Right atrium auricular region (tissue), 2 donors: ENCODE measurements at places on chromosomes 11 and 22. TPM values are rescaled to one million over a fixed set of nuclear protein-coding genes. Genes with fewer than 3 reads are reported as not detected.

OR10G6 gene
- not detected for total RNA-seq

MN1 gene
- 14.3 TPM for total RNA-seq

TMEM9B gene
- total RNA-seq = 50.8 TPM

DNA sequence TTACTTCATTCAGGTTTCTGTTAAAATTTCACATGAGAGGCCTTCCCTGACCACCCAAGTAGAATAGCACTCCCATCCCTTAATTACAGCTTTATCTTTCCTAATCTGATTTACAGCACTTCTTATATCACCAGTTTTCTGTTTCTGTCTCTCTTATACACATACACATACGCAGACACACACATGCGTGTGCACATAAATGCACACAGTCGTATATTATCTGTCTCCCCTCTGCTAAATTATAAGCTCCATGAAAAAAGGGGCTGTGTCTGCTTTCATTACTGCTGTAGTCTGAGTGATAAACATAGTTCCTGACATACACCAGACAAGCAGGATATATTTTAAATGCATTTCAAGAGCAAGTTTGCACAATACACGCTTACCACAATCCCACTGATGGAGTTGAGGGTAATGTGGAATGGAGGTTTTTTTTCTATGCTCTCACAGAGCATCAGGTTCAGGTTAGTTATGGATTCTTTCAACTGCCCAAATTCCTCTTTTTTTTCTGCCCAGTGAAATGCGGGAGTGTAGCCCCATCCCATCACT, 13.7 kb upstream of the TOP3B start:
- DNase-seq = no peak
- no peaks in the 10 kb centered on the region for H3K27me3 ChIP-seq

DNA sequence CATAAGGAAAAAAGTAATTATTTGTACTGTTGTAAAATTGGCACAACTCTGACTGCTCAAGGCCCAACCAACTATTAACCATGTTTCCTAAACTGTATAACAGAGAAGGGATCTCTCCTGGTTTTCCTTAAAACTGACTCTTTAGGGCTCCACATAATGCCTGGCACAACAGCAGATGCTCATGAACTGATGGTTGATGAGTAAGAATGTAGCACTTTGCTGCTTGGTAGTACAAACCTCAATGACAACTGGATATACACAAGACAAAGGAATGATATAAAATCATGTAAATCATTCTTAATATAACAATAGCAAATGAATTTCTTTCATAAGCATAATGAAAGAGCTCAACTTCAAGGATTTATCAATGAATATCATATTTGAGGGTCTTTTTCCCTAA, 11.7 kb downstream of the MSANTD2 start:
- H3K36me3 ChIP-seq = no peaks in the 10 kb centered on the region
- DNase-seq = no peak
- H3K27me3 ChIP-seq = no peaks in the 10 kb centered on the region
- no peak overlapping the region for H3K27ac ChIP-seq

GRCh38 chr11:13674799-13675509, 6.5 kb downstream of the FAR1 start:
- H3K4me3 ChIP-seq = no peak overlapping the region
- no peak overlapping the region for H3K27ac ChIP-seq
- H3K27me3 ChIP-seq = no peaks in the 10 kb centered on the region
- peaks cover 34% of the 10 kb centered on the region for H3K4me1 ChIP-seq

DNA sequence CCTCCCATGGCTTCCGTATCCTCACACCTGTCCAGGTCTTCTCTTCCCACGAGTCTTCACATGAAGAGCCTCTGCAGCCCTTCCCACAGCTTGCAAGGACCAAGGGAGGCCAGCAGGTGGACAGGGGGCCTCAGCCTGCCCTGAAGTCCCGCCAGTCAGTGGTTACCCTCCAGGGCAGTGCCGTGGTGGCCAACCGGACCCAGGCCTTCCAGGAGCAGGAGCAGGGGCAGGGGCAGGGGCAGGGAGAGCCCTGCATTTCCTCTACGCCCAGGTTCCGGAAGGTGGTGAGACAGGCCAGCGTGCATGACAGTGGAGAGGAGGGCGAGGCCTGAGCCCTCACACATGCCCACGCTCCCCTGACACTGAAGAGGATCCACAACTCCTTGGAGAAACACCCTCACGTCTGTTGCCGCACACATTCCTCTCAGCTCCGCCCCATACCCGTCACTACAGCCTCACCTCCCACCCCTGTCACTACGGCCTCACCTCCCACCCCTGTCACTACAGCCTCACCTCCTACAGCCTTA, 8.3 kb downstream of the SSH3 start:
- H3K4me1 ChIP-seq = peaks cover 4% of the 10 kb centered on the region
- DNase-seq = no peak
- H3K36me3 ChIP-seq = peaks cover 9% of the 10 kb centered on the region
- no peaks in the 10 kb centered on the region for H3K27me3 ChIP-seq
- H3K27ac ChIP-seq = no peak overlapping the region
- H3K4me3 ChIP-seq = no peak overlapping the region

- H3K36me3 ChIP-seq = no peaks in the 10 kb centered on the region
- no peaks in the 10 kb centered on the region for H3K27me3 ChIP-seq
- no peaks in the 10 kb centered on the region for H3K4me1 ChIP-seq
Measured at GRCh38 chr11:93842461-93842860, 8.0 kb downstream of the VSTM5 start.

GRCh38 chr11:130211781-130212401, 52.3 kb downstream of the ST14 start:
- H3K27me3 ChIP-seq = no peaks in the 10 kb centered on the region
- no peak overlapping the region for H3K27ac ChIP-seq
- H3K36me3 ChIP-seq = no peaks in the 10 kb centered on the region

DNA sequence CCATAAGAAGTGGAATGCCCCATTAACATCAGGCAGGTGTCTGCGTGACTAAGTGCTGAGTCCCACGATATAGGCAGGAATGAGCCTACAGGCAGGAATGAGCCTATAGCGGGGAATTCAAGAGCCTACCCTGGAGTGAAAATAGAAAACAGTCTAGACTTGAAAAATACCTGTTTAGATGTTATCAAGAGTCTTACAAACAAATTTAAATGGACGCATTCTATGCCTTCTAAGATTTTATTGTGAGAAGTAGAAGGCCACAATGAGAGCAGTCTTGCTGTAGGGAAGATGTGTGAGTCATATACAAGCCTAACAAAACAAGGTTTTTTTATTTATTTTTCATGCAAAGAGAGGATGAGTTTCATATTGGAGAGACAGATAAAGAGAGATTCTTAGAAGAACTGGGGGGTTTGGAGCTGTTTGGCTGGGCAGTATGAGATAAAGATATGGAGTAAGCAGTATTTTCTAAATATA, 200.8 kb upstream of the ZC3H12C start:
- no peak overlapping the region for H3K4me3 ChIP-seq
- no peaks in the 10 kb centered on the region for H3K27me3 ChIP-seq
- no peaks in the 10 kb centered on the region for H3K4me1 ChIP-seq
- no peaks in the 10 kb centered on the region for H3K36me3 ChIP-seq
- H3K27ac ChIP-seq = no peak overlapping the region

GRCh38 chr11:24082241-24082640, 414.6 kb upstream of the LUZP2 start:
- DNase-seq = no peak
- no peak overlapping the region for H3K27ac ChIP-seq
- H3K27me3 ChIP-seq = no peaks in the 10 kb centered on the region
- no peaks in the 10 kb centered on the region for H3K36me3 ChIP-seq

GRCh38 chr11:109132539-109132938, 289.5 kb upstream of the C11orf87 start:
- DNase-seq = no peak
- H3K4me1 ChIP-seq = no peaks in the 10 kb centered on the region
- H3K27ac ChIP-seq = no peak overlapping the region
- no peaks in the 10 kb centered on the region for H3K36me3 ChIP-seq

- DNase-seq = no peak
- no peaks in the 10 kb centered on the region for H3K4me1 ChIP-seq
- H3K27ac ChIP-seq = no peak overlapping the region
Measured at GRCh38 chr11:102810950-102811660, 13.1 kb upstream of the MMP1 start.

DNA sequence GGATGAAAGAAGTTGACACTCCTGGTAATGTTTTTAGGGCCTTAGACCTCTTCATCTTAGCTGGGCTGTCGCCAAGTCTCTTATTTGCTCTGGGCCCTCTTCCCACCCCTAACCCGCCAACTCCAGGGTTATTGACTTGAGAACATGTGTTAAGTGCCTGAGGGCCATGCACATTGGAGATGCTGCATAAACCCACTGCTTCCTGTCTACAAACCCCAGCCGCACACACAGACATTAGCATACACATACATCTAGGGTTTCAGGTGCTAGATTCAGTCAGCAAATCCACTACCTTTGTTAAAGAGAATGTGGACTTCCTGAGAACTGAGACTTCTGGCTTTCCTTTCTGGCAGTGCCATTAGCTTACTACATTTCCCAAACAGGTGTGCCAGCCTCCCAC, 817 bp downstream of the PANX3 start:
- H3K4me1 ChIP-seq = no peaks in the 10 kb centered on the region
- no peak for DNase-seq
- no peak overlapping the region for H3K27ac ChIP-seq
- H3K4me3 ChIP-seq = no peak overlapping the region
- no peaks in the 10 kb centered on the region for H3K36me3 ChIP-seq

DNA sequence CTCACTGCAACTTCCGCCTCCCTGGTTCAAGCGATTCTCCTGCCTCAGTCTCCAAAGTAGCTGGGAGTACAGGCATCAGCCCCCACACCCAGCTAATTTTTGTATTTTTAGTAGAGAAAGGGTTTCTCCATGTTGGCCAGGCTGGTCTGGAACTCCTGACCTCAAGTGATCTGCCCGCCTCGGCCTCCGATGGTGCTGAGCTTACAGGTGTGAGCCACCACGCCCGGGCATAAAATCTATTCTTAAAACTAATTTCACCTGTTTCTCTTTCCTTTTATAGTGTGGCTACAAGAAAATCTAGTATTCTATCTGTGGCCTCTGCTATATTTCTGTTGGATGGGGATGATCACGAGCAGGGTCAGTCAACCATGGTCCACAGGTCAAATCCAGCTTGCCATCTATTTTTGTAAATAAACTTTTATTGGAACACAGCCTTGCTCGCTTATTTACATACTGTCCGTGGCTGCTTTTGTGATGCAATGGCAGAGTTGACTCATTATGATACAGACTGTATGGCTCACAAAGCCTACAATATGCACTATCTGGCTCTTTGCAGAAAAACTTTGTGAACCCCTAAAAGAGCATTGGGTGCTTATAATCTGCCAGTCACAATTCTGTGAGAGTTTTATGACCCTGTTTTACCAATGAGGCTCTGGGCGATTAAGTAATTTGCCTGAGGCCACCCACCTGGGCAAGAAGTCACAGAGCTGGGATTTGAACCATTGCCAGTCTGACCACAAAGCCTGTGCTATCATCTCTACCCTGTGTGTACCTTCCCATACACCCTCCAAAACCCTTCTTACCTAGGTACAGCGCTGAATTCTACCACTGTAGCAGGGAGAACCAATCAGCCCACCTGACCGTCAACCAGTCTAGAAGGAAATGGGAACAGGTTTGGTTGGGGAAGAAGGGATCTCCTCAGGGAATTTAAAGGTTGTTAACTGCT, 28.3 kb downstream of the SLC1A2 start:
- peaks cover 9% of the 10 kb centered on the region for H3K4me1 ChIP-seq
- no peaks in the 10 kb centered on the region for H3K27me3 ChIP-seq
- no peak overlapping the region for H3K4me3 ChIP-seq
- no peaks in the 10 kb centered on the region for H3K36me3 ChIP-seq
